ENCODE measurements at places on chromosomes 12 and 14. TPM values are rescaled to one million over a fixed set of nuclear protein-coding genes. Genes with fewer than 3 reads are reported as not detected.

GRCh38 chr12:72267974-72268373, 4.2 kb upstream of the TRHDE start:
- no peak for DNase-seq

- no peak for DNase-seq
Measured at GRCh38 chr14:95208598-95208997, 51.3 kb upstream of the DICER1 start.

DNA sequence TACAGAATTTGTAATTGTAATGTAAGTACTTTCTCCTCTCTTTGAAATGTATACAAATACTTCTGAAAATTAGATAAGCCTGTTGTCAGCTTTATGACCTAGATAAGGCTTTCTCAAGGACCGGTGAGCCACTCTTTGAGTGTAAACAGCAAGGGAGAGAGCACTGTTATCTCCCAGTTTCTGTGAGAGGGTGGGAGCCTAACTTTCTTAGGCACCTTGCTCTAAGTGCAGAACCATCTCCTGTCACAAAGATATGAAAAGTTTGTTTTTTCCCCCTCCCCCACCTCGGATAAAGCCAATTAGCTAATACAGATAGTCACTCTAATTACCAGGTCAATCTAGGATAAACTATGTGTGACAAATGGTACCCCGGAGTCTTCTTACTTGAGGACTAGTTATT, 35.8 kb downstream of the CAPS2 start:
- no peak for DNase-seq

DNA sequence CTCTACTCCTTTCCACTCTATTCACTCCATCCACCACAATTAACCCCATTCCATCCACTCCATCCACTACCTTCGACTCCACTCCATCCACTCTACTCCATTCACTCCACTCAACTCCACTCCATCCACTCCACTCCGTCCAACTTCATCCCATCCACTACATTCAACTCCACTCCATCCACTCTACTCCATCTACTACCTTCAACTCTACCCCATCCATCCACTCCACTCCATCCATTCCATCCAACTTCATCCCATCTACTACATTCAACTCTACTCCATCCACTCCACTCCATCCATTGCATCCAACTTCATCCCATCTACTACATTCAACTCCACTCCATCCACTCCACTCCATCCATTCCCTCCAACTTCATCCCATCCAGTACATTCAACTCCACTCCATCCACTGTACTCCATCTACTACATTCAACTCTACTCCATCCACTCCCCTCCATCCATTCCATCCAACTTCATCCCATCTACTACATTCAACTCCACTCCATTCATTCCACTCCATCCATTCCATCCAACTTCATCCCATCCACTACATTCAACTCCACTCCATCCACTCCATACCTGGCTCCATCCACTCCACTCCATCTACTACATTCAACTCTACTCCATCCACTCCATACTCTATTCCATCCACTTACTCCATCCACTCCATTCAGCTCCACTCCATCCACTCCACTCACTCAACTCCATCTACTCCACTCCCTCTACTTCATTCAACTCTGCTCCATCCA, 16.4 kb downstream of the HNF1A start:
- DNase-seq, result no peak

DNA sequence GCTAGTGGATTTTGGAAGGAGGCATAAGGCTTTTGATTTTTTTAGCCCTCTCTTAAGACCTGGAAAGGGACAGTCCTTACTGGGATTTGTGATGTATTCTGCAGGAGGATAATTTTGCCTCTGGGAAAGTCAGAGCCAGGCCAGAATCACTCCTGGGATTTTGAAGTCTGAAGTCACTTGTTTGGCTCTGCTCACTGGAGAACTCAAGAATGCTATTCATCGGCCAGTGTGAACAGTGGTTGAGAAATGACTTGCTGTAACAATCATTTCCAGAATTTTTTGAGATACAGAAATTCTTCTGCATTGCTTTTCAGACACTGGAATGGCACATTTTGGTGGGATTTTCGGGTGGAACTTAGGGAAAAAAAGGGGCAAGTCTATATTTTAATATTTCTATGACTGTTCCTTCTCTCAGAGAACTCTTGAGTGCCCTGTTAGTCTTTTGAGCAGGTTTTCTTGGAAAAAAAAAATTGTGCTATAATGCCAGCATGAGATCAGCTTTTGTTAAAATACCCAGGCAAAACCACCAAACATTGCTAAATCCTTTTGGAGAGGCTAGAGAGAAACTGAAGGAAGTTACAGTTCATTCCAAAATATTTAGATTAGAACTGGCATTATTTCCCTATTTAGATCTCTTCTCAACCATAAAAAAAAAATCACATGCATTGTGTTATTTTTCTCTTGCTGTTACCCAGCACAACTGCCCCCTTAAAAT, 26.1 kb upstream of the BHLHE41 start:
- DNase-seq, result no peak

Gene PLA2G1B
- polyA plus RNA-seq, result not detected

- DNase-seq, result no peak
Measured at GRCh38 chr12:116319233-116319897, 41.9 kb upstream of the MED13L start.

Gene FZD10
- polyA plus RNA-seq, result not detected

- no peak for DNase-seq
Measured at GRCh38 chr12:125296701-125297100, 231.5 kb downstream of the AACS start.

GRCh38 chr12:78118036-78118435, 287.3 kb downstream of the NAV3 start:
- no peak for DNase-seq

DNA sequence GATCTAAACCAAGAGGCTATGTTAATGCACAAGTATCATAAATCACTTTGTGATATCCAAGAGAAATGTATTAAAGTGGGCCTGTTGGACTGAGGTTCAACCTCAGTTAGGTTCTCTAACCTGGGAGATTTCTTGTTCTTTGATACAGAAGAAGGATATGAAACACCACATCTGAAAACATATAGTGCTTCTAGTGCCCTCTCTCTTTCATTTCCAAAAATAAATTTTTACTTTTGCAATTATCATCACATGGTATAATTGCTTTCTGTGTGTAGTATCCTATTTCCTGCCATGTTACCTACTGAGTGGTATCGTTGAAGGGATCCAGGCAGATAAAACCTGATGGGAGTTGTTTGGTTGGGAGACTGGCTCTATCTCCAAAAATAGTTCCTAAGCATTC, 264.9 kb downstream of the CCER1 start:
- DNase-seq, result no peak

- DNase-seq, result no peak
Measured at GRCh38 chr12:3004655-3005565, 45.7 kb downstream of the TEAD4 start.

DNA sequence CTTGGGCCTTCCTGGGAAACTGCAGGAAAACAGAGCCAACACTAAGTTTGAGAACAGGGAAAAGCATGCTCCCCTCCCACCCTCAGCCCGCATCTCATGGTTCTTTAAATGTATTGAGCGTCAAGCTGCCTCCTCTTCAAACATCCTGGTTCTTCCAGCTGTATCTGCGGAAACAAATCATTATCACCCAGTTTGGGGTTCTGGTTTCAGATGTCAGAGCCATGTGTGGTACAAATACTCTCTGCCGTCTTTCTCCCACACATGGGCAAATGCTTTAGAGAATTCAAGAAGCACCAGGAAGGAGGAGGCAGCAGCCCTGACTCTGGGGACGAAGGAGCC, 29.1 kb downstream of the JDP2 start:
- no peak for DNase-seq

DNA sequence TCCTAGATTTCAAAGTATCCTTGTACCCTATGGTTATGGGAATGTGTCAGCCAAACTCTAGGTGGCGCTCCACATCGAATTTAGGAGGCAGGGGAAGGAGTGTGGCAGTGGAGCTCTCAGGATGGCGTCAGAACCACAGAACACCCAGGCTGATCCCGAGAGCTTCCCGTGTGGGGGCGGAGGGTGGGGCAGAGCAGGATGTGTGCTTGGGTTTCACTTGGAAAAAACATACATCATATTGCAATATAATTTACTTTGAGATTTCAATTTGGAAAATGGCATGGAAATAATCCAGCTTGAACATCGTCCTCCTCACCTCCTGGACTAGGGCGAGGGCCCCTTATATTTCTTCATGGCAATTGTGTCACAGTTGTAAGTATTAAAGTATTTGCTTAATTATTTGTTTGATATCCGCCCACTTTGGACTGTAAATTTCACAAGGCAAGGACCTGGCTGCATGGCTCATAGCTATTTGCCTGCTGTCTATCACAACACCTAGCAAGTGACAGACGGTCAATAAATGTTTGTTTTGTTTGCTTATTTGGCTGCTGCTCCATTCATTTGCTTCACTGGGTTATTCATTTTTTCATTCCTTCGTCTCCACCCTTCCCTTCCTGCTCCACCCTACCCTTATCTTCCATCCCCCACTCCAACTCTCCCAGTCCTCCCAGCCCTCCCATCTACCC, 221.5 kb upstream of the HMGA2 start:
- DNase-seq, result no peak

GRCh38 chr12:57902478-57902969, 38.8 kb upstream of the ATP23 start:
- DNase-seq, result no peak

GRCh38 chr12:127548123-127548553, 718.8 kb upstream of the TMEM132C start:
- no peak for DNase-seq

DNA sequence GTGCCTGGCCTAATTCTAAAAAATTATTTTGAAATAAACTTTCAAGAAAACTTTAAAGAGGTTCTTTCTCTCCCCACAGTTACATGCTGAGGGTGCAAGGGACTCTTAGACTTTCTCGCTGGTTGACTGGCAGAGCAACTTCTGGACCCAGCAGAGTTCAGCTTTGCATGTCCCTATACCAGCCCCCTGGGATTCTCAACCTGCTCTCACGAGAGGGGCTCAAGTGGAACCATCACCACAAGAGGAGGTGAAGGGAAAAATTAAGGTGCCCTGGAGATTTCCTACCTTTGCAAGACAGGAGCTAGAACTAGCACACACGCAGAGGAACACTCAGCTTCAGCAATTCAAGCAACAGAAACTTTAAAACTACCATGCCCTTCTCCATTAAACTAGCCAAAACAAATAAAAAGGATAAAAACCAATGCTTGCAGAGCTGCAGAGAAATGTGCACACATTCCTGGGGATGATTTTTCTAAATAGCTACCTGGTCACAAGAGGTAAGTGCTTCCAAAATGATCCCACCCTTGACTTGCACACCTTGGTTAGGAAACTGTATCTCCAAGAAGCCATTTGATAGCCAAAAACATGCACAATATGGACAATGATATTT, 2.5 kb downstream of the HVCN1 start:
- DNase-seq, result no peak

Gene P2RX7
- polyA plus RNA-seq, result 6.2 TPM

Gene PKP2
- polyA plus RNA-seq, result not detected

Gene GUCY2C
- polyA plus RNA-seq, result not detected

DNA sequence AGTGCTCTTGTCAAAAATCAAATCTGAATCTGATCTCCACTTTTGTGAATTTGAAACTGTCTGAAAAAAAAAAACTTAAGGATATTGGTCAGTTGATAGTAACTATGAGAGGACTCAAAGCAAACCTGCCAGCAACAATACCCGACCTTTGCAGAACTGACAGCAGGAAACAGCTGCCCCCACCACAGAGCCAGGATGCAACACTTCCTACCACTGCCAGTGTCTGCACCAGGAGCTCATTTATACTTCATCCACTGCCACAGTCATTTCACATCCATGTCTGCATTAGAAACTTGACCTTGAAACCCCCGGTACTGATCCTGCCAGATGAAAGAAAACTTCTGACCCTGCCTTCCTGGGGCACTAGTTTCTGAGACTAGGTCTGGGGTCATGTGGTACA, 27.4 kb upstream of the RXYLT1 start:
- no peak for DNase-seq

DNA sequence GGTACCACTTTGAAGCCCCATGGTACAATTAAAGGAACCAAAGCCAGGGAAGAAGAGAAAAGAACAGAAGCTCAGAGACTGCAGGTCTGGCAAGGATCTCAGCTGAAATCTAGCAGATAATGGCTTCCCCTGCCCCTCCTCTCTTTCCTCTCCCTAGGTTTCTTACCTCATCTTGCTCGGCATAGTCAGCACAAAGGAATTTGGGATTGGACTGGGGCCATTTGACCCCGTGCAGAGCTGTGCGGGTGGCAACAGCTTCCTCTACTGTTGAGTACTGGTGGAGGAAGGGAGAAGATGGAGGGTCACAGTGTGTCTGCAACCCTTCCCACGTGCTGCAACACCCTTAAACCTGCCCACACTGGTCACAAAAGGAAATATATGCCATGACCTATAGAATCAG, 4.7 kb upstream of the CDH24 start:
- no peak for DNase-seq

GRCh38 chr14:52313903-52314594, at the start of gene PTGER2:
Gene PTGER2, plus strand, starts transcription at chr14:52314312. Its CDS starts 237 bp downstream, at chr14:52314549.
- DNase-seq, result peak; percentile 69

Data from CD4-positive, CD25-positive, alpha-beta regulatory T cell (primary cell).